ENCODE measurements at places on chromosomes 3 and 15.

DNA sequence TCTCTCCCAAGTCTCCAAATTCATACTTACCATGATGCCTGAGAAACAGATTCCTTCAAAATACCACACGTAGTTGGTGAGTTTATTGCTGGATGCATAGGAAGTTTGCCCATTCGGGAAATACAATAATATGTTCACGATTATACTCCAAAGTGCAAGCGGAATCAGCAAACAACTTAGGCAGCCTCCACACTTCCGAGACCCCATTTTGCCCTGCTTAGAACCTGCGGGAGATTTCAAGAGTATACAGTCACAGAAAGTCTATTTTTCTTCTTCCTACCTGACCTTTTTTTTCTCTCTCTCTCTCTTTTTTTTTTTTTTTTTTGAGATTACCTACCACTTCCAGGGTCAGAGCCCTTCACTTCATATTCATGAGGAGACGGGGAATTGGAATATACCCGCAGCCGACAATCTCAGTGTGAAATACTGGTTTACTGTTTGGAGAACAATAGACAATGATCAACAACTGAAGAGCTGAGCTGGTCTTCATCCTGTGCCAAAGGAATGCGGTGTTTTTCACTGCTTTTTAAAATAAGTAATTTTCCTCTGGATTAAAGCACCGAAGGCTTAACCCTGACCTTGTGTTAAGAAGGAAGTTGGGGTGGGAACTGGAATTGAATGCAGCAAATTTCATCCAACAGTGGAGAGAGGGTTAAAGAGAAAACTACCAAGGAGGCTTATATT is at the start of gene TM4SF18:
Gene TM4SF18, minus strand, starts transcription at position 461 of the 684 bp plus-strand sequence. Its CDS starts 254 bp downstream, at position 207.
- no peak for DNase-seq

GRCh38 chr3:48990636-48991469 is 812 bp downstream of the P4HTM start:
- DNase-seq = peak; percentile 42

DNA sequence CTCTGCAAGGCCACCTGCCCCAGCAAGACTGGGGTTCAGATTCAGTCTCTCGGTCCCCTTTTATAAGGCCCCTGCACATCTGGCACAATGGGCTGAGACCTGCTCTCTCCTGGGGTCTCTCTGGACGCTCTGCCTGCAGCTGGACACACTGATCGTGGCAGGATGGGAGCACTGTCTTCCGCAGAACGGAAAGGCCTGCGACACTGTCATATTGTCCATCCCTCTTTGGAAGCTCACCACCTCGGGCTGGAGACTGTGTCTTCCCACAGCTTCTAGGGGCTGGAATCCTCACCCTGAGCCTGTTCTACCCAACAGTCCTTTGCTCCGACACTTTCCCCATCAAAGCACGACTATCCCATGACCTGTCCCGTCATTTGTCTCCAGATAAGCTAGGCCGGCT is 11.5 kb upstream of the IGDCC4 start:
- no peak for DNase-seq

- no peak for DNase-seq
These were observed 76.3 kb downstream of the SLC9A9 start for GRCh38 chr3:143771939-143772338.

DNA sequence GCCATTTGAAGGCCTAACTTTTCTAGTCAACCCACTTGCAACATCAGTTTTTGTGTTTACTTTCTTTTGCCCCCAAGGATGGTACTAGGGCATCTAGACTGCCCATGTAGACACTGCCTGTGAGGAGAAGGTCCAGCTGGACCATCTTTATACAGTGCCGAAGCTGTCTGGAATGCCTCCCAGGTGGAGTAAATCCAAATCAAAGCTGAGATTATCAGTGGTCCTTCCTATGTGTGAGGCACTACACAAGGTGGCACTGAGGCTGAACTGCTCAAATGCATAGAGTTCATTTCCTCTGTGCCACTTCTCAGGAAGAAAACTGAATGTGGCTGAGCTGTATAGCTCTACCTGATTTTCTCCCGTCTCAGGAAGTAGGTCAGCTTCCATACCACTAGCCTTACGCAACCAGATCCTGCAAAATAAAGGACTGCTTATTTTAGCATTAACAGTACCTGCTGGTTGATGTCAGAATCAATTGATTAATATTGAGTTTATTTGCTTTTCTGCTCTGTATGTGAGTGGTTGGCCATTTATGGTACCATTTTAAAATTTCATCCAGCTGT is 106.1 kb downstream of the GHSR start:
- no peak for DNase-seq

DNA sequence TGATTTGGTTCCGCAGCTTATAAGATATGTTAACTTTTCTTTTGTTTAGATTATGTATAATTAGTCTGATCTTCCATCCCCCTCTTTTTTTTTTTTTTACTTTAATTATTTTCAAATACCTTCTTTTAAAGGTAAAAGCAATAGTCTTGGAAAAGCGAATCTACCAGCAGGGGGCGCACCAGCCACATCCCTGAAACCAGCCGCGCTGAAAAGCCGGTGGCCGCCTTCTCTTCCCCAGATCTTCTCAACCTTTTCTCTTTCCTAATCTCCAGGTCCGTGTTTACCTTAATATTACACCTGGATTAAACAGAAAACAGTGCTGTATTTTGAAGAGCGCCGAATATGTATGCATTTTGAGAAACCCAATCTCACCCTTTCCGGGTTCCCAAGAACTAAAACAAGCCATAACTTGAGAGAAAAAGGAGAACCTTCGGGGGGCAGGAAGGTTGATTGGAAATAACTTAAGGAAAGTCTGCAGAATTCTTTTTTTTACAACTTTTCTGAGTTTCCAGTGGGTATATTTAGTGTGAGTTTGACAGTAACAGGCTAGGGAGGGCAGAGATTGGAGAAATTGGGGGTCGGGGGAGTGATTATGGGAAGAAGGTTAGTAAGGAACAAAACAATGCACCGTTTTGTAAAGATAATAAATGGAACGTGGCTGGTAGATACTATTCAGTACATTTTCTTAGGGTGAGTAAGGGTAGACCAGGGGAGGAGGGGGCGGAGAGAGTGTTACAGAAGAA is 2.0 kb upstream of the SOX2 start:
- peak; percentile 42 for DNase-seq

- DNase-seq = no peak
These were observed 741 bp upstream of the ZNF106 start for GRCh38 chr15:42491539-42492225.

- DNase-seq = no peak
These were observed 21.9 kb downstream of the PTH1R start for GRCh38 chr3:46899151-46900006.

DNA sequence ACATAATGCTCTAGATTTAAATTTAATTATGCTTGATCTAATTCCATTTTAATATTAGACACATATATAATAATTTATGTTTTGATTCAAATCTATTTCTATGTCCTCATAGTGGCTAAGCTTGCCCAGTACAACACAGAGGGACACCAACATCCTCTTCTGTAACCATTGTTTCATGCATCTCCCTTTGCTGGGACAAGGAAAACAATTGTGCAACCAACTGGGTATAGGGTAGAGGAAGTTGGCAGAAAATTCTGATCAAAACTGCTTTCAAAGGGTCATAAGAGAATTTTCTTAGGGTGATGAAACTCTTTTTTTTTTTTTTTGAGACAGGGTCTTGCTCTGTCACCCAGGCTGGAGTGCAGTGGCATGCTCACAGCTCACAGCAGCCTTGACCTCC is 121.4 kb upstream of the SGO1 start:
- no peak for DNase-seq

DNA sequence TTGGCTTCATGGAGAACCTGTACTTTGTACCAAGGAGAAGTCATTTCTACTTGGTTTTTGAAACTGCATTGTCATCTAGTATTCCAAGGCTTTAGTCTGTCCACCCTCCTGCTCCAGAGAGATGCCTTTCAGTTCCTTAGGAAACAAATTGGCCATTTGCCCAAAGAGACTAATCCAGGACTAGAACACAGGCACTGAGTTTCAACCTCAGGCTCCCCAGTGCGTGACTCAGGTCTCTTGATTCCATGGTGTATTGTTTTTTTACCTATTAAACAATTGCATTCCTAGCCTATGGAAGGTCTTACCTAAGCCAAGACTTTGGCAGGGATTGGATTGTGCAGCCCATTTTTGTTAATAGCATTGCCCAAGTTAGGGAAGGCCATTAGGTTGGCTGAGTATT is 214.8 kb upstream of the CTDSPL start:
- DNase-seq = no peak

- DNase-seq = no peak
These were observed 36.0 kb downstream of the NR1D2 start for GRCh38 chr3:23981136-23981535.

- DNase-seq = no peak
These were observed 1.8 kb upstream of the VPS8 start for GRCh38 chr3:184810146-184810545.

GRCh38 chr3:115272036-115272824 is 125.1 kb upstream of the ZBTB20 start:
- no peak for DNase-seq

GRCh38 chr3:37905987-37906674 is 44.5 kb downstream of the CTDSPL start:
- no peak for DNase-seq
